T follicular helper cell (primary cell): ENCODE measurements at places on chromosomes 13 and 19.
A peak's percentile ranks its signal among the peaks of the same experiment; 100 is the strongest.

GRCh38 chr19:32653599-32653915, 21.4 kb downstream of the ANKRD27 start:
- no peak for DNase-seq

GRCh38 chr19:16660763-16661479, at the start of gene TMEM38A:
TSS of gene TMEM38A (plus strand) at chr19:16661139. CDS start at chr19:16661218, 79 bp downstream.
- DNase-seq: peak; percentile 10

DNA sequence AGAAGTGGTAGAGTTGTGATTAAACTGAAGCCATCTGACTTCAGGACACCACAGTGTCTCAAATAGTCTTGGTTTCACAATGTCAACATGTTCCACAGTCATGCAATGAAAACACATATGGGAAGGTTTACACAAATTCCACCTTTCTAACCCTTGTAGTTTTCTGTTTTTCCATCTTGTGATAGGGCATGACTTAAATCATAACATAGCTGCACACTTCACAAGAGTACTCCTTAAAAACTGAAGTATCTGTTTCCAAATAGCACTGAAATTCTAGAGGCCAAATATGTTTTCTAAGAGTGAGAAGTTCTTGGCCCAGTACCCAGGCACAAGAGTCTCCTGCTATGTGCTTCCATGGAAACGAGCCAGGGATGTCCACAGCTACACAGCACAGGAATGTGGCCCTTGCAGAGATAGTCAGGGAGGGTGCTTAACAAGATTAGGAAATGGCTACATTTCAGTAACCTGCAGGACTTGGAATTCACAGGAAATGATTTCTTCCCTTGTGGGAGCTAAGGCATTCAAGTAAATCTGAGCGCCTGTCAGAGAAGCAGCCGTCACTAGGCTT, 269.1 kb downstream of the NDFIP2 start:
- DNase-seq: no peak

DNA sequence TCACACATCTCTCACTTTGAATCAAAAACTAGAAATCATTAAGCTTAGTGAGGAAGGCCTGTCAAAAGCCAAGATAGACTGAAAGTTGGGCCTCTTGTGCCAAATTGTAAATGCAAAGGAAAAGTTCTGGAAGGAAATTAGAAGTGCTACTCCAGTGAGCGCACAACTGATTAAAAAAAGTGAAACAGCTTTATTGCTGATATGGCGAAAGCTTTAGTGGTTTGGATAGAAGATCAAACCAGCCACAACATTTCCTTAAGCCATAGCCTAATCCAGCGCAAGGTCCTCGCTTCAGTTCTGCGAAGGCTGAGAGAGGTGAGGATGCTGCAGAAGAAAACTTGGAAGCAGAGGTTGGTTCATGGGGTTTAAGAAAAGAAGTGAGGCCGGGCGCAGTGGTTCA, 7.6 kb downstream of the PCCA start:
- no peak for DNase-seq
